Smooth muscle cell of the brain vasculature (primary cell): ENCODE measurements at places on chromosomes 1 and 21.

DNA sequence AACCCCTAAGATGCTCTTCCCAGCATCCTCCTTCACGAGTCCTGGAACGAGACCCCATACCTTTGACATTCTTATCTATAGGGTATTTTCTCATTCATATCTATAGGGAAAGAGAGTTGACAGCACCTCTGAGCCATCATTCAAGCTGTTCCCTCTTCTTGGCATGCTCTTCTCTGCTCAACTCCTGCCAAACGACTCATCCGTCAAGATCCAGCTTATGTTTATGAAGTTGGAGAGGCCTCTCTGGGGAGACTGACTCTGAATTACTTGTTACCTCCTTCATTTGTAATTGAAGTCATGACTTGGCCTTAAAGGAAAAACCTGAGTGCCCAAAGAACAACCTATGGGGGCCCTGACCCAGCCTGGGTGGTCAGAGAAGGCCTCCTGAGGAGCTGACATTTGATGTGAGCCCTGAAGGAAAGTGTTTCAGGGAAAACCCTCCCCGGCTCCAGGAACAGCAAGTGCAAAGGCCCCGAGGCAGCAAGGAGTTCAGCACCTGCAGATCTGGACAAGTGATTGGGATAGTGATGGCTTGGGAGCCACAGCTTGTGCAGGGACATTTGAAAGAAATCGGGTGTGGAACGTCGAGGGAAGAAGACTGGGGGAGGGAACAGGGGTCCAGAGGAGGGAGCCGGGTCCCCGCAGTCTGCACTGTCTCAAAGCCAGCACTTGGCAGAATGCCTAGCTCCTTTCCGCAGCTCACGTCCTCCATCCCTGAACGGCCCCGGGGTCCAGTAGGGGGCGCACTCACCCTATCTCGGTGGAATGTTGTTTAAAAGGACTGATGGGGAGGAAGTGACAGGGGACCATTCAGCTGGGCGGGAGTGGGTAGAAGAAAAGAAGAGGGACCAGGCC lies 14.0 kb upstream of the CDA start:
- no peak for DNase-seq

DNA sequence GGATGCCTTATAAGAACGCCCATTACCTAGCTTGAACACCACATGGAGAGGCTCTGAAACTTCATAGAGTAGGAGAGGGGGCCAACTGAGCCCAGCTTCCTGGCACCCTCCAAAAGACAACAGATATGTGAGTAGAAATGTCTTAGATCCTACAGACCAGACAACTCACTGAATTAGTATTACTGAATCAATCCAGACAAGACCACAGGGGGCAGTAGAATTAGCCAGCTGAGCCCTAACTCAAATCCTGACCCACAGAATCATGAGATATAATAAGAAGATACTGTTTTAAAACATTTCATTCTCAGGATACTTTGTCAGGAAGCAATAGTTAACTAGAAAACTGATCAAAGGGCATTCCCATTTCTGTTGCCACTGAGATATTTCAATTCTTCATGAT lies 45.8 kb upstream of the C1orf21 start:
- DNase-seq, result no peak

DNA sequence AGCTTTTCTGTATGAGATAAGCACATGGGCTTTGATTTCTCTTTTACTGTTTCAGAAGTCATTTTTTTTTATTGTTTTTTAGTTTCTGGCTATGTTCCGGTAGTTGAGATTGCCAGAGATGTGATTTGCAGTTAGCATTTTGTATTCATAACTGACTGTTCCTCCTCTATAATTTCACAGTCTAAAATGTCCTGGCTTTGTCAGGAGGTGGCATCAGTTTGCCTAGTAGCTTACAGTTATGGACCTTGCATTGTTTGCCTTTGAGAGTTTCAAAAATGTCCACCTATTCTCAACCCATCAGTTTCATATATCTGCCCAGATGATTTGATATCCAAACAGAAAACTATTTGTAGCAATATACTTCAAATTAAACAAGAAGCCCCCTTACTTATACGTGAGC lies 39.5 kb upstream of the ST6GALNAC3 start:
- no peak for DNase-seq

DNA sequence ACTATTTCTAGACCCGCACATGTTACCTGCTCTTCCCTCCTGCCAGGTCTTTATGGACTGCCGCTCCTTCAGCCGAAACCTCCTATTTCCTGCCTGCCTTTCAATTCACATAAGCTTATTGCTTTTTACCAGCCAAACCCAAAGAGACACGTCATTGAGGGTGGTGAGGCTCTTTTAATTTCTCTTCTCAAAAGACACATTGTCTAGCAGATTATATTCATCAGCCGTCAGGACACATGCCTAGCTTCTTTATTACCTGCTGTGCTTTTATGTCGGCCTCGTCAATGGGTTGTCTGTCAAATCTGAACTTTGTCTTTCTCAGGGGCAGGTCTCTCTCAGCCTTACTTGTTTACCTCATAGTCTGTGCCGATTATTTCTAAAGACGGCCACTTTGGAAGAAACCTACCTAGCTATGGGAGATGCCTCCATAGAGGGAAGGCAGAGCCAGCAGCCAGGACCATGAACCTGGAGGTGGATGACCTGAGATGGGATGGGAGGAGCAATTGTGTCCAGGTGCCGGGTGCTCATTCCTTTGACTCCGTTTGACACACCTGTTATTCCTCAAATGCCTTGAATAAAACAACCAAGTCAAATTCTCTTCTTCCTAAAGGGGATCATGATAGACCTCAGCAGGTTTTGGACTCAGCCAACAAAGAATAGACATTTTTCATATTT lies 42.0 kb downstream of the ZBTB18 start:
- no peak for DNase-seq

DNA sequence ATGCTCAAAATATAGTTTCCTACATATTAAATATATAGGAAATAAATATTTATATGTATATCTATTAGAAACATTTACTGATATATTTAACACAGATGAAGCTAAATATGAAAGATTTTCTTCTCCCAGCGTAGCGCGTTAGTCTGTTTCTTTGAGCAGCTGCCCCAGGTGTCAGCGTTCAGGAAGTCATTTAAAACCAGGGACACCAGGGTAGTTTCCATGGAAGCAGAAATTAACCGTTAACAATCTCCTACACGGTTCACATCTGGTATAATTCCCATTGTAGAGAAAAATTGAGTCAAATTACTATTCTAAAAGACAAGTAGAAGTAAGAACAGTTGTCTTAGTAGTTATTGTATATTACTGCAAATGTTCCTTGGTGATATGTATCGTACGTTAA lies 1443.7 kb downstream of the MRPL39 start:
- no peak for DNase-seq

DNA sequence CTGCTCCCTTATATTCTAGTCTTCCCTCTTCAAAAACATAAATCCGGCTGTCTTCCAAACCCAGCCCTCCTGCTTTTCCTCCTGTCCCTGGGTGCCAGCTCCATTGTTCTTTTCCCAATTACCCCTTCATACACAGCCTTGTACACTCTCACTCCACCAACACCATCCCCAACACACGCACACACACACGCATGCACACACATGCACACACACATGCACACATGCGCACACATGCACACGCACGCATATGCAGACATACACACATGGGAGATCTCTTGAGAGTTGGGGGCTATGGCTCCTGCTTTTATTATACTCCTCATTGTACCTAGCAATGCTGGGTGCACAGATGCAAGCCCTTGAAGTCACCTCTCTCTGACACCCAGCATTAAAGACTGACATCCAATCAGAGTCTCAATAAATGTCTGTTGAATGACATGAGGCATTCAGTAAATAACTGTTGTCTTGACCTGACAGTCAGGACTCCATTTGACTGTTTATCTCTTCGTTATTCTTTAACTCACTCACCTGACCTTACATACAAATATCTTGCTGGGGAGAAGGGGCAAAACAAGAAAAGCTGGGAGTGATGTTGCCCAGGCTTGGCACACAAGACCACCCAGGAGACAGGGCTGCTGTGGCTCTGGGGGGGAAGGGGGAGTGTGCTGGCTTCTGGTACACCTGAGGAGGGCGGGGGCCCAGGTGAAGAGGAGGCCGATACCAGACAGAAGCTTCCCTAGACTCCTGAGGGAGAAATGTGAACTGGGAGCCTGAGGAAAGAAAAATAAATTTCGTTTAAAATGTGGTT lies 16.0 kb downstream of the ABCA4 start:
- DNase-seq, result no peak

DNA sequence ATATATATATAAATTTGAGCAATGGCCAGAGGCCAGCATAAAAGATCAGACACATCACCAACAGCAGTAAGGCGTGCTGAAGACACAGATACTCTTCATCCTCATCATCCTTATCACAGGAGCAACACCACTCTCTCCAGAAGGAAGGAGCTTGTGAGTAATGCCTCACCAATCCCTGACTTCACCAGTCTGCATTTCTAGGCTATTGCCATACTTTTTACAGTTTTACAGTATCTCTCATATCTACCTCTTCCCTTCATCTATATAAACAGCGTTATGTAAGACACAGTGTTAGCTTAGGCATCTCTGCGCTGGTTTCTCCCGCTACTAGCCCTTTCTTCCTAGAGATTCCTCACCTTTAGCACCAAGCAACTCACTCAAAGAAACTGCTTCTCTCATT lies 2.4 kb upstream of the ABL2 start:
- no peak for DNase-seq

- DNase-seq, result no peak
These were observed 70.2 kb downstream of the COP1 start for GRCh38 chr1:176136891-176137290.

DNA sequence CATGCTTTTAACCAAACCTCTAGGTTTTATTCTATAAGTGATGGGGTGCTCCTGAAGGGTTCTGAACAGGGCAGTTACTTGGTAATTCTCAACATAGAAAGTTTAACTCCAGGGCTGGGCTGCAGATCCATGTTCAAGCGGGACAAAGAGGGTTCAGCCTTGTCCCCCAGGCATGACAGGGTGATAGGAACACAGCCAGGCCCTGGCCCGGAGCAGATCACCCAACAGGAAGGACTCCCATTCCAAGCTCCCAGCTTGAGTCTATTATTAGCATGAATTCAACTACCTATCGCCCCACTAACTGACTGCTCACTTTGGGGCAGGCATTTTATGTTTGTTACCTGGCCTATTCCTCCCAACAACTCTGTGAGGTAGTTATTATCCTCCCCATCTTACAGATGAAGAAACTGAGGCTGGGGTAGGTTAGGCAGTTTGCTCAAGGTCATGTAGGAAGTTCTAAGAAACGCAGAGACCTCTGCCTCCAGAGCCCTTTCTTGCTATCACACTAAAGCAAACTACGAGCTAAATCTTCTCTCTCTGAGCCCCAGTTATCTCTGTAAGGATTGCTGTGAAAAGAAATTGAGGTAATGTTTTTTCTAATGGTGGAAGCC lies 14.5 kb downstream of the ASAP3 start:
- DNase-seq, result no peak

- DNase-seq, result no peak
These were observed 29.8 kb upstream of the ETV3 start for GRCh38 chr1:157168015-157168414.

- DNase-seq, result no peak
These were observed 18.1 kb downstream of the USP48 start for GRCh38 chr1:21764615-21765423.

- DNase-seq, result no peak
These were observed 459.2 kb upstream of the PKN2 start for GRCh38 chr1:88224906-88225305.

DNA sequence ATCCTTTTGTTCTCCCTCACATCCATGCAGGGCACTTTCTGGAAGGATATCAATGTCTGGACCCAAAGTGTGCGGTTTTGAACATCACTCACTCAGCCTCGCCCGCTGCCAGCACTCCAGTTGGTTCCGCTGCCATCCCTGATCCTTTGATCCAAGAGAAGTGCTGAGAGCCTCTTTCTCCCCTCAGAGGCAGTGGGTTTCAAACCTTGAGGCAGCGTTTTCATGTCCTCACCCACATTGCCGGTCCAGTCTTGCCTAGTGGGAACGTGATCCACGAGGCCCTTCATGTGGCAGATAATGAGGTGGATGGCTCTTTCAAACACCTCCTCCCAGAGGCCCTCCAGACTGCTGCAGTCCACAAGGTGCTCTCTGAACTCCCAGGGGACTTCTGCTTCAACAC lies 122.2 kb downstream of the ACTL8 start:
- DNase-seq, result no peak

- no peak for DNase-seq
These were observed 4.0 kb downstream of the SHISAL2A start for GRCh38 chr1:52636721-52637695.

GRCh38 chr1:57307392-57308170 lies 116.3 kb downstream of the DAB1 start:
- no peak for DNase-seq

GRCh38 chr1:160247053-160247452 lies 15.3 kb downstream of the DCAF8 start:
- no peak for DNase-seq

GRCh38 chr1:9233942-9234222 lies 692 bp upstream of the H6PD start:
- DNase-seq, result no peak

- DNase-seq, result no peak
These were observed 12.1 kb downstream of the IRF2BP2 start for GRCh38 chr1:234597894-234598293.

DNA sequence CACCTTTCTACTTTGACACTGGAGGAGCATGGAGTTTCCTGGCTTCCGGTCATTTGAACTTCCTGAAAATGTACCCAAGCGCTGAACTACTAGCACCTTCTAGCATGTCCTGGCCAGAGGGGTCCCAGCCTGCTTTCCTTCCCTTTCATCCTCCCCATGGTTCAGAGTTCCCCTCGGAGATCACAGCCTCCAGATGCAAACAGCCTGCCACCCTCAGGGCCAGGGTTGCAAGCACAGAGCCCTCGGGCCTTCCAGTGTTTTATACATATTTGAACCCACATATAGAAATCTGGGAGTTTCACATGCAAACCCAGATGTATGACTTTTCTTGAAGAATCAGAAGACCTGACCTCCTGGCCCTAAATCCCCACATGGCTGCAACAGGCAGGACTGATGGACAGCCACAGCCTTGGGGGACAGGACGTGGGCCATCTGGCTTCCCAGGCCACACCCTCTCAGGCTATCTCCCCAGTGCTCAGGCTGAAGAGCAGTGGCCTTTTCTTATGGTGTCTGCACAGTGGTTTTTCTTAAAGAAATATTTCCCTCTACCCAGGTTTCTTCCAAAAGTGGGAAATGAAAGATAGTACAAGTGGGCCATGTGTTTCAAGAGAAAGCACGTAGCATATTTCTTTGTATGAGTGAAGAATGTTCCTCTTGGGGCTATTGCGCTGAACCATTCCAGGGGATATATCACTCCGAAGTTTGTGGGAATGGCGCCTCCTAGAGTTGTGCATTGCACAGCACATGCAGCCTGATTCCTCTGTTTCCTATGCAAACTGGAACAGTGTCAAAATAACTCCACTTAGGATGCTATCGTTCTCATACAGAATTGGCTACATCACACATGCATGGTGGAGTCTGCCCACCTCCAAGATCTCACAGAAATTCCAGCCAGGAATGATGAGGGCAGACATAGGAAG lies 232.0 kb upstream of the VAMP3 start:
- DNase-seq, result no peak
